Activated CD8-positive, alpha-beta memory T cell treated with anti-CD3 and anti-CD28 coated beads for 1 hour (primary cell): ENCODE measurements at places on chromosomes 13 and 19.

DNA sequence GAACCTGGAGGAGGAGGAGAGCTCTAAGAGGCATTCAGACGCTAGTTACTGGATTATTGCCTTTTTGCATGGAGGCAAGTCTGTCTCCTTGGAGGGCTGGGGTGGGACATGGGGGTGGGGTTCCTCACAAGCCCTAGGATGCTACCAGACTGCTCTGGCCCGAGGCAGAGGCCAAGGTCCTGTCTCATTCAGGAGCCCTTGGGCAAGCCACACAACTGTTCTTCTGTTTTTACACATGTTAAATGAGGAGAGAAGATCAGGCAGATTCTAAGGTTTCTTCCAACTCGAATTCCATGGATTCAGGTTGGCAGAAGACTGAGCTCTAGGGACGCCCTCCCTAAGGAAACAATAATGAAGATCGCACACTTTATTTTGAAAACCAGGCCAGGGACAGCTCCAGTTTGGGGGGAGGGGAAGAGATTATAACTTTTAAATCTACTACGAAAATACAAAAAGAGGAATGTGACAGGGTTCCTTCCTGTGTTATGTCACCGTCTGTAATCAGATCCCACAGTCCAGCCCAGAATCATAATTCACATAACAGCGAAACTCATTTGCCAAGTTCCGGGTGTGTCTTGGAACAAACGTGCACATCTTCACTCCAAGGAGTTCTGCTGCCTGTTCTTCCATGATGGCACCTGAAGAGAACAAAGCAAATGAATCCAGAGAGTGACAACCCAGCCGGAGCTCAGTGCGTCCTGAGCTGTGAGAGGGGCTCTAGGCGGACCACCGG is 25.2 kb downstream of the IL17D start:
- DNase-seq: no peak

DNA sequence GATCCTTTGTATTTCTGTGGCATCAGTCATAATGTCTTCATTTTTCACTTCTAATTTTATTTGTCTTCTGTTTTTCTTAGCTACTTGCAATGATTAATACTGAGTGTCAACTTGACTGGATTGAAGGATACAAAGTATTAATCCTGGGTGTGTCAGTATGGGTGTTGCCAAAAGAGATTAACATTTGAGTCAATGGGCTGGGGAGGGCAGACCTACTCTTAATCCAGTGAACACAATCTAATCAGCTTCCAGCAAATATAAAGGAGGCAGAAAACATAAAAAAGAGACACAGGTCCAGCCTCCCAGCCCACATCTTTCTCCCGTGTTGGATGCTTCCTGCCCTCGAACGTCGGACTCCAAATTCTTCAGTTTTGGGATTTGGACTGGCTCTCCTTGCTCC is 640.9 kb upstream of the MIR17HG start:
- DNase-seq: no peak

DNA sequence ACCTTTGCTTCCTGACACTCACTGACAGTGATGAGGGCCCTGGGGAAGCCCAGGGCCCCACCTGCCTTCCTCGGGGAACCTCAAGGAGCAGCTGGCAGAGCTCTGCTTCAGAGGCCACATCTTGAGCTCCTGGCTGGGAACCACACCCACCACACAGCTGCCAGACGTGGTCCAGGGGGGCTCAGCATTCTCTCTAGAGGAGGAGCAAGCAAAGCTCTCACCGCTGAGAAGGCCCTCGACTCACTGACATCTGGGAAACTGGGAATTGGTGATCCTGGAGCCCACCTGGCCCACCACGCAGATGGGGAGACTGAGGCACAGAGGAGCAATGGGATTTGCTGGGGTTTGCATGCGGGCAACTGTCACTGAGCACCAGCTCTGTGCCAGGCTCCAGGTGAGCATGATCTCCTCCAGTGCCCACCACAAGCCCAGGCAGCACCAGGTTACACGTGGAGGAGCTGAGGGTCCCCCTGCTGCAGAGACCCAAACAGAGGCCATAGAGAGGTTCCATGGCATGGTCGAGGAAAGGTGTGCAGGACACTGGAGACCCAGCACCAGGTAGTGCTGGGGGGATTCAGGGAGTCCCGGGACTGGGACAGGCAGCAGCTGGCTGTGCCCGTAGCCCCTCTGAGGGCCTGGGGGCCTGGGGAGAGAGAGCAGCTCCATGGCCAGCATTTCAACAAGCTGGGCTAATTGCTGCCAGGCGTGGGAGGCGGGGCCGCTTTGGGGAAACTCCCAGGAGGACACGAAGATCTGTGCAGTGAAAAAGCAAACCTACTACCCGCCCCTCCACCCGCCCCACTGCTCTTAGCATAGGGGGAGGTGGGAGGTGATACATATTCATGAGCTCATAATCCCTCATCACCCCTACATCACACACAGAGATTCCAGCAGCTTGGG is 33.4 kb downstream of the PEPD start:
- no peak for DNase-seq

DNA sequence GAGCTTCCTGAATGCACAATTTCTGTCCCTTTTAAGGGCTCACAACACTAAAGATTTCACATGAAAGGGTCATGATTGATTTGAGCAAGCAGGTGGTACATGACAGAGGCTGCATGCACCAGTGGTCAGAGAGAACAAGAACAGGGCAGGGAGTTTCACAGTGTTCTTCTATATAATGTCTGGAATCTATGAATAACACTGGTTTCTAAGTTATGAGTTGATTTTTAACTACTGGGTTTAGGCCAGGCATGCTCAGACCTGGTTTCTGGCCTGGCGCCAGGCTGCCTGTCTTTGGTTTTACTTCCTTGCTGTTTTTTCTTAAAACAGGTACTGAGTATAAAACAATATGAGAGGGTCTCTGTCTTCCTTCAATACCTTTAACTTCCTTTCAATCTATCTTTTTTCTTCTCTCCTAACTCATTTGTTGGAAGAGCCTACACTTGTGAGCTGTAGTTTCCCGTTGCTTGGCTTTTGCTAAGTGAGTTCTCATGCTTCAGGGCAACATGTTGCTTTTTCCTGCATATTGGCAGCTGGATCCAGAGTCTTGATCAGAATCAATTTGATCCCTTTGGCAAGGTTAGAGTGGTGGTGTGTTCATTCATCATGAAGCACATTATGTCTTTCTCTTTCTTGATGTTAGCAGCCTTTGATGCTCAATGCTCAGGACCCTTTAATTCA is 38.5 kb upstream of the FGF14 start:
- DNase-seq: no peak

DNA sequence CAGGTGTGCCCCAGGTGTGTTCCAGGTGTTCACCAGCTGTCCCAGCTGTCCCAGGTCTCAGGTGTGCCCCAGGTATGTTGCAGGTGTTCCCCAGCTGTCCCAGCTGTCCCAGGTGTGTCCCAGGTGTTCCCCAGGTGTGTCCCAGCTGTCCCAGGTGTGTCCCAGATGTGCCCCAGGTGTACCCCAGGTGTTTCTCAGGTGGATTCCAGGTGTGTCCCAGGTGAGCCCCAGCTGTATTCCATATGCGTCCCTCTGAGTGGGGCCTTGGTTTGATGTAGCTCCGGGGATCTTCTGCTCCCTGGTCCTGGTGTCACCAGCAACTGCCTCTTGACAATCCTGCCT is 719 bp upstream of the GRK1 start:
- no peak for DNase-seq

DNA sequence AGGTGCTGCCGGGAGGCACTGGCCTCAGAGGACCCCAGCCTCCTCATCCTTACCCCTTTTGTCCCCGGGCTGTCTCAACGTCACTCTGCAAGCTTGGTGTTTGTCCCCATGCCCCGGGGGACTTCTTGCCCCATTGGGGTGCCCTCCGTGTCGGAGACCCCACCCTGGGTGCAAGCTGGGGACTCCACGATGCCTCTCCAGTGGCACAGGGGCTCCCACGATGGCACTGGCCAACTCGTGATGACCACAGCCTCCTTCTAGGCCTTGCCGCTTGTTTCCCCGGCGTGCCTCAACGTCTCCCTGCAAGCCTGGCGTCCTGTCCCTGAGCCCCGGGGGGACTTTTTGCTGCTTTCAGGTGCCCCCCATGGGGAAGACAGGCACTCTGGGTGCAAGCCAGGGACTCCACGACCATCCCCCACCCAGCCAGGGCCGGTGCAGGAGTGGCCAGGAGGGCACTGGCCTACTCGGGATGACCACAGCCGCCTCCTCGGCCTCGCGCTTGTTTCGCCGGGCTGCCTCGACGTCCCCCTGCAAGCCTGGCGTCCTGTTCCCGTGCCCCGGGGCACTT is 237.0 kb downstream of the TUBA3C start:
- DNase-seq: no peak

DNA sequence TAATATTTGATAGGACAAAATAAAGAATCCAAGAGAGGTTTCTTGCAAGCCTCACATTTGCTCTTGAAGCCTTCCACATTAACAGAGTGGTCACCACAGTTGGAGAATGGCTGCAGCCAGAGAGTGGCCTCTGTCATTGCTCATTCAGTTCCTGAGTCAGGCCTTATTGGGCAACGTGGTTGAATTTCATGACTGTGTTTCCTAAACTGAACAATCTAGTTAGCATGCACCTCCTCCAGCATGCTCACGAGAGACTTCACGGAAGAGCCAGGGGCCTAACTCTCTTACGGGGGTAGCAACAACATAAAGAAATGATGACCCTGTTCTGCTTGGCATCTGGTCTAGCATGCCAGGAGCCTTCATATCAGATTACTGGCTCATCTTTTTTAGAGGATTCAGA is 9.6 kb upstream of the UBL3 start:
- DNase-seq: no peak

- no peak for DNase-seq
Observed at GRCh38 chr19:3116621-3117020, 19.2 kb upstream of the GNA15 start.

DNA sequence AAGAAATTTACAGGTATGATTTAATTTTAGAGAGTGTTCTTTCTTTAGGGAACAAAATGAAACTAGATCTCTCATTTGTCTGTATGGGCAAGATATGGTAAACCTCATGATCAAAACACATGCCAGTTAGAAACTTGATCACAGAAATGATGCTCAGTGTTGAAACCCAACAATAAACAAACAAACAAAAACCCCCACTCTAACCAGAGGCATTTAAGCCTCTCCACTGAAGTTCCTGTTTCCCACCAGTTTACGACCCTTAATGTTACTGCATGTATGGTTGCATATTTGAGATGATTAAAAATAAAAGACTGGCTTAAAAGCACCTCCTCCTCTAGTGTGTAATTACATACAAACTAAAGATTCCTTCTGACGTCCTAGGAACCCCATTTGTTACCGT is 293.3 kb upstream of the MAB21L1 start:
- DNase-seq: no peak

- no peak for DNase-seq
Observed at GRCh38 chr19:13207237-13207845, 57.1 kb downstream of the IER2 start.

DNA sequence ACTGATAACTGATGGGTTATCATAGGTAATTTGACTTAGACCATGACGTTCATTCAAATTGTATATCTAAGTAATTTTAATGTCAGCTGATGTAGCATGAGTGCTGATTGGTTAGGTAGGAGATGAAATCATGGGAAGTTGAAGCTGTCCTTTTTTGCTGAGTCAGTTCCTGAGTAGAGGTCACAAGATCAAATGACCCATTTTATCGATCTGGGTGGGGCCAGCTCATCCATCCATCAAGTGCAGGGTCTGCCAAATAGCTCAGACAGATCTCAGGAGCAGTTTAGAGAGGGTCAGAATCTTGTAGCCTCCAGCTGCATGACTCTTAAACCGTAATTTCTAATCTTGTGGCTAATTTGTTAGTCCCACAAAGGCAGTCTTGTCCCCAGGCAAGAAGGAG is 35.3 kb upstream of the CD177 start:
- DNase-seq: no peak

DNA sequence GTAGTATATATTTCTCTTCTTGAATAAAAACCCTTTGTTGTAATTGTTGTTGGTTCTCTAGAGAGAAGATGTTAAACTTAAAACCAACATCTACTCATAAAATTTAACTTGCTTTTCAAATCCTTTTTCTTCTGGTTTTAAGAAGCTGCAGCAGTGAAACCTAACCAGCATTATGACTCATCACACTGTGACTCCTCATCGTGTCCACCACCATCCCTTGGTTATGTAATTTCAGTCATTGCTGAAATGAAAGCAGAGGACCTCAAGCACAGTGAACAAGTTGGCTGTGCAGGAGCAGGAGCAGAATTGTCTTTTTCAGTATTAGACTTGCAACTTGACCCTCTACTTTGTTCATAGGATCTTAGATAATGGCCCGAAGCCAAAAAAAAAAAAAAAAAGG is 64.9 kb upstream of the HTR2A start:
- DNase-seq: no peak

DNA sequence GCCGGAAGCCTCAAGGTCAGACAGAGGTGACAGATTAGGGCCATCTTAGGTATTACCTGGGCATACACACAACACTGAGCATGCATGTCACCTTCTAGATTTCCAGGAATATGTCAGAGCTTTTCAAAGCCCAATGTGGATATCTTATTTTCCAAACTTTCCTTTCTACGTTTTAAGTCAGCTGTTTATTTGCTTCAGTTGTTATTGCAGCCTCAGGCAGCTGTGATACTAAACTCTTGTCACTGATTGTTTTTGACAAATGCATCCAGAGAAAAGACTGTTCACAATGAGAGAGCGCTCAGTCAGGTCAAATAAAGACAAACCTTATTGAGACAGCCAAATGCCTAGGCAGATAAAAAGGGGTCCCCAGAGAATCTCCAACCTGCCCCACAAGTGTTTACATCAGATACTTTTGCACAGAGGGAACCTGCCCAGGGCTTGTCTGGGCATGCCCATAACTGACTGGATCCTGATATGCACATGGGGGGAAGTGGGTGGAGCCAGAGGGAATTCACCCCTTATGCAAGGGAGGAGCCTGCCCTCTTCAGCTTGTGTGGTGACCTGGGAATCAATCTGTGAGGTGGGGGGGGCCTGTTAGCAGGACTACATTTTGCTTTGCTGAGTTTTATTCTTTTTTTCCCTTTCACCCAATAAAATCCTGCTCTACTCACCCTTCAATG is 28.5 kb downstream of the MED4 start:
- no peak for DNase-seq

DNA sequence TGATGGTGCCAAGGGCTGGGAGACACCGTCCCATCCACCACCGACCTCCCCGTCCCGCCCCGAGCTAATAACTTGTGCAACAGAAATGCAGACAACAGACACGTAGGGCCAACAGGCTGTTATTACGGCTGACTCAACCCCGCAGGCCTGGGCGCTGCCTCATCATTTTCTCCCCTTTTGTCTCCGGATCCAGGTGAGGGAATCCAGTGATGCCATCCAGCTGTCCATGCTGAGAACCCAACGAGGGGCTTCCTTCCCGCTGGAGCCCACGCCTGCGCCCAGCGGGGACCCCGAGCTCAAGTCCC is 6.4 kb upstream of the DIRAS1 start:
- no peak for DNase-seq

- DNase-seq: no peak
Observed at GRCh38 chr13:33855371-33855895, 37.5 kb downstream of the RFC3 start.

- no peak for DNase-seq
Observed at GRCh38 chr13:21583478-21583877, 20.5 kb downstream of the MICU2 start.

DNA sequence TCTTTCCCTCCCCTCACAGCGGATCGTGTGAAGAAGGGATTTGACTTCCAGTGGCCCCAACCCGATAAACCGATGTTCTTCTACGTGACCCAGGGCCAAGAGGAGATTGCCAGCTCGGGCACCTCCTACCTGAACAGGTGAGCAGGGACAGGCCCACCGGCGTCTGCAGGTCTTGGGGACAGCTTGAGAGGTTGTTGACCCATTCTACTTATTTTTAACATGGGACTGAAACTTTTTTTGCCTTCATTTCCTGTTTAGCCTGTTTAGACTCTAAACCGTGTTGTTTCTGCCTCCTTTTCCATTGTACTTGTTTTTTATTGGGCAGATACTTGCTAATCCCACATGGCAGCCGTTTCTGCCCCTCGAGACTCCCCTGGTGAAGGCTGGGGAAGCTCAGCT is 28.5 kb downstream of the UPF1 start:
- no peak for DNase-seq
